CD14-positive monocyte (primary cell): ENCODE measurements at places on chromosomes 7 and 10. TPM values are rescaled to one million over a fixed set of nuclear protein-coding genes. Genes with fewer than 3 reads are reported as not detected.

The NOS3 gene
- 0.39 and 3.7 TPM in 2 replicates for polyA plus RNA-seq

GRCh38 chr7:98205162-98205845 is 5.9 kb upstream of the BHLHA15 start:
- no peak for DNase-seq

The MTG1 gene
- 17.1 TPM for polyA plus RNA-seq

DNA sequence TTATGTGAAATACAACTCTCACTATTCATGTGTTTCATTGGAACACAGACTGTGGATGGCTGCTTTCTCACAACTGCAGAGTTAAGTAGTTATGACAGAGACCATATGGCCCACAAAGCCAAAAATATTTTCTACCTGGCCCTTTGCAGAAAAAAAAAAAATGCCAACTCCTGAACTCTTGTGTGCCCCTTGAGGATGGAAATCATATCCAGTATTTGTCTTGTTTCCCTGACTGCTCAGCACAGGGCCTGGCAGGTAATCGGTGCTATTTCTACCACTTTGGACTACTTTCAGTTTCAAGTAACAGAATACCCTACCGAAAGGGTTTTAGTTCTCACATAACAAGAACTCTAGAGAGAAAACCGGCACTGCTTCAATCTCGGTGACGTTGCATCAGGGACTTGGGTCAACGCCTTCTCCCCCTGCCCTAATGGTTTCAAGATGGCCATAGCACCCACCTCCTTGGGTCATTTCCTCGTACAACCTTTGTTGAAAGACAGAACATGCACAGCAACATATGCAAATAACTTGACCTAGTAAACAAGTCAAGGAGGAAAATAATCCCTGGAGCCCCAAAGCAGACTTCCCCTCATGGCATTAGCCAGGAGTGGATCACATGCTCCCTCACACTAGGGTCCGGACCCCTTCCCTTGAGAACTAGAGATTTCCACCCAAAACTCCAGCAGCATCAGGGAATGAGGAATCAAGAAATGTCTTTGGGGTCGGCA is 11.8 kb upstream of the GPNMB start:
- DNase-seq, result no peak

- DNase-seq, result no peak
These were observed 340.1 kb upstream of the CHRM2 start for GRCh38 chr7:136528329-136528728.

GRCh38 chr7:51253157-51253556 is 63.5 kb downstream of the COBL start:
- no peak for DNase-seq

DNA sequence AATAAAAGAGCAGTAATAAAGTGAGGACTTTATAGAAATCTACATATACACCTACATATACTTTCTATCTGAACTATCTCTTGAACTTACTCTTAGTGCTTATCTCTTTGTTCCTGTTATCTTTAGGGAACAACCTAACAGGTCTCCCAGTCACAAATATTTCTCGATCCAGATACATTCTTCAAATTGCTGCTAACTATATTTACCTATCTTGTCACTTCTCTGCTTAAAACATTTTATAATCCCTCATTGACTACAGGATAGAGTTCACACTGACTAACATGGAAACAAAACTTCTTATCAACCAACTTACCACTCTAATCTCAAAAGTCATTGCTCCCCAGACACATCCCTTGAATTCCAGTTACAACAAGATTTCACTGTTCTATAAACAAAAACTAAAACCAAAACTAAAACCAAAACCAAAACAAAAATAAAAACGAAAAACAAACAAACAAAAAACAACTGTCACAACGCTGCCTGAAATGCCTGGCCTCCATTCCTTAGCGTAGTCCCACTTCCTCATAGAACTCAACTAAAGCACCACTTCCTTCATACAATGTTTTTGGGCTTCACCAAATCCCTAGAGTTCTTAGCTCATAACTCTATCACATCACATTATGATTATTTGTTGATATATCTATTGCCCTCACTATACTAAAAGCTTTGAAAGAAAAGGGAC is 134.7 kb downstream of the SEMA3D start:
- DNase-seq, result no peak

DNA sequence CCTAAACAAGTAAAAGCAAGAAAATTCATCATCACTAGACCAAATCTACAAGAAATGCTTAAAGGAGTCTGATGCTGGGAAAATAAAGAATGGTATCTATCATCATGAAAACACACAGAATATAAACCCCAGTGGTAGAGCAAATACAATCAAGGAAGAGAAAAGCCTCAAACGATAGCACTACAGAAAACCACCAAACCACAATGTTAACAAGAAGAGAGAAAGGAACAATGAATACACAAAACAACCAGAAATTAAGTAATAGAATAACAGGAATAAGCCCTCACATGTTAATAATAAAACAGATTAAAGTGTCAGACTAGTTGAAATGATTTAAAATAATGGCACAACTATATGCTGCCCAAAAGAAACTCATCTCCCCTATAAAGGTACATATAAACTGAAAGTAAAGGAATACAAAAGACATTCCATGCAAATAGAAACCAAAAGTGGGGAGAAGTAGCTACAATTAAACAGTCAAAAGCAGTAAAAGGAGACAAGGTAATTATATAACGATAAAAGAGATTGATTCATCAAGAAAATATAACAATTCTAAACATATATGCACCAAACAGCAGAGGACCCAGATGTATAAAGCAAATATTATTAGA is 77.3 kb downstream of the JMJD1C start:
- no peak for DNase-seq

- DNase-seq, result no peak
These were observed 17.2 kb upstream of the EIF5AL1 start for GRCh38 chr10:79494871-79495705.

GRCh38 chr7:130144312-130145171 is 60.7 kb downstream of the TMEM209 start:
- DNase-seq, result no peak

The BHLHA15 gene
- not detected in 2 replicates for polyA plus RNA-seq

GRCh38 chr10:110409926-110410325 is 87.8 kb upstream of the DUSP5 start:
- no peak for DNase-seq
